ENCODE measurements at places on chromosomes 6 and 20.

DNA sequence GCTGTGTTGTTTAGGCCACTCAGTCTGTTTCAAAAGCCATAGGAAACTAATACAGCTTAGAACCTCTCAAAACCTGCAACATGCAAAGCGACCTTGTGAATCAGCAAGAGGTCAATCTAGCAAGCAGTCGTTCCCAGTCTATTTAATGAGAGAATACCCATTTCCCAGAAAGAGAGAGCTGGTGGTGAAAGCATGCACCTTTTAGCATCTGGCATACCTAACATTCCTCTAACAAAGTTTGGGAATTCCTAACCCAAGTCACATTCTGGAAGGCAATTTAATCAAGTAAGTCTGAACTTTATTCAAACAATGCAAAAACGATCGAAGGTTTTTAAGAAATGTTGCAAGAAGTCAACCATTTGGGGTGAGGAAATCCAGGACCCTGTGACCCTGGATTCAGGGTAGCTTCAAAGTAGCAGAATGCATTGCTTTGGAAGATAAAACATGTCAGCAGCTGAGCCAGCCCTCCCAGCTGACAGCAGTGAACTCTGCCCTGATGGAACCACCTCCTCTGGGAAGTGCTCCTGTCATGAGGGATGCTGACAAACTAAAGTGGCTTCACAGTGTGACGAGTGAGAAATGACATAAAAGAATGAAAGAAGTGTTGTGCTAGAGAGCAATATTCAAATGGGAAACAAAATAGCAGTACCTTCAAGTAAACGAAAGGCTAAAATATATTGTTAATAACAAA is 104.8 kb downstream of the GMDS start:
- no peak for DNase-seq

DNA sequence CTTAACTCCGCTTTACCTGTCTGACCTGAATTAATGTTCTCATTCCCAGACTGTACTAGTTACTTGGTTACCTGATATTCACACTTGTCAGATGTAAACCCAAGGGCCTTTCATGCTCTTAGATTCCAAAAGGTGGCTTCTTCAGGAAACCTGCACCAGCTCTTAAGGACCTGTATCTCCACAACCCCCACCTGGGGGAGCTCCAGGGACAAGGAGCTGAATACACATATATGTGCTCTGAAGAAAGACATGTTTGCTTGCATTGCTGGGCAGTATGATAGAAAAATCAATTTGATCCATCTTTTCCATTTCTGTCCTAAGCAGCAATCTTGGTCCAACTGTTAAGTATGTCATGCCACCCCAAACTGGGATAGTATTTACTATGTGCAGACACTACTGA is 64.8 kb upstream of the POU3F2 start:
- DNase-seq: no peak

GRCh38 chr6:110554966-110555460 is 78.6 kb upstream of the SLC22A16 start:
- DNase-seq: no peak

- DNase-seq: no peak
Observed at GRCh38 chr6:48917233-48917632, 545.8 kb downstream of the MMUT start.

- no peak for DNase-seq
Observed at GRCh38 chr20:57061051-57061900, 205.2 kb downstream of the BMP7 start.

GRCh38 chr20:33263784-33264183 is 19.2 kb upstream of the BPIFB1 start:
- no peak for DNase-seq

- DNase-seq: no peak
Observed at GRCh38 chr6:146433881-146434731, 109.5 kb upstream of the RAB32 start.

GRCh38 chr6:132666118-132666517 is 7.1 kb upstream of the TAAR1 start:
- no peak for DNase-seq

Data from activated T-cell treated with anti-CD3 and anti-CD28 coated beads for 4 hours (primary cell).